ENCODE measurements at places on chromosomes 7 and 10. TPM values are rescaled to one million over a fixed set of nuclear protein-coding genes. Genes with fewer than 3 reads are reported as not detected.
A peak's percentile ranks its signal among the peaks of the same experiment; 100 is the strongest.

DNA sequence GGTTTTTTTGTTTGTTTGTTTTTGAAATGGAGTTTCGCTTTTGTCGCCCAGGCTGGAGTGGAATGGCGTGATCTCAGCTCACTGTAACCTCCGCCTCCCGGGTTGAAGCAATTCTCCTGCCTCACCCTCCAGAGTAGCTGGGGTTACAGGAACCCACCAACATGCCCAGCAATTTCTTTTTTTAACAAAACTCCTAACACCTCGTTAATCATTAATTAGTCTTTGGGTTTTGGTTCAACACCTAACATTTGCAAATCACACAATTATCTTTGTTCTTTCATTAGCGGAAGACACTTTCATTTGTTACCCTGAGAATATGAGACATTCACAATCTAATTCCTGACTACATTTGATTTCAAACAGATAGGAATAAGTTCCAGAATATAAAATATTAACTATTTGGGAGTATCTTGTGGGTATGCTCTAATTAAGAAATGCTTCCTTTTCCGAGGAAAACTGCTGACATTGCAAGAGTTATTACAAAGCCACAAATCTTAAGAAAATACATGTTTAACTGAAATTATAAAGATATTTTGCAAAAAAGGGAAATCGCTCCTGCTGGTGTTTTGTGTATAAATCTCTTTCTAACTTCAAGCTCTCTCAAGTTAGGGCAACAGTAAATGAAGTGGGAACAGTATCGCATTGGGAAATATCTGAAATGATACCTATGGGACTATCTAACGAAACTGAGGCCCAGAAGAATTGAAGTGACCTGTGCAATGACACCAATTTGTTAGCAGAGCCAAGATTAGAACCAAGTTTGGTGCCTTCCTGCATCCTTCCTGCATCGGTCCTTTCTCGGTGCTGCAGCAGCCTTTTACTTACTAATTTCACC lies 1.2 kb upstream of the LSM8 start:
- DNase-seq, result no peak

DNA sequence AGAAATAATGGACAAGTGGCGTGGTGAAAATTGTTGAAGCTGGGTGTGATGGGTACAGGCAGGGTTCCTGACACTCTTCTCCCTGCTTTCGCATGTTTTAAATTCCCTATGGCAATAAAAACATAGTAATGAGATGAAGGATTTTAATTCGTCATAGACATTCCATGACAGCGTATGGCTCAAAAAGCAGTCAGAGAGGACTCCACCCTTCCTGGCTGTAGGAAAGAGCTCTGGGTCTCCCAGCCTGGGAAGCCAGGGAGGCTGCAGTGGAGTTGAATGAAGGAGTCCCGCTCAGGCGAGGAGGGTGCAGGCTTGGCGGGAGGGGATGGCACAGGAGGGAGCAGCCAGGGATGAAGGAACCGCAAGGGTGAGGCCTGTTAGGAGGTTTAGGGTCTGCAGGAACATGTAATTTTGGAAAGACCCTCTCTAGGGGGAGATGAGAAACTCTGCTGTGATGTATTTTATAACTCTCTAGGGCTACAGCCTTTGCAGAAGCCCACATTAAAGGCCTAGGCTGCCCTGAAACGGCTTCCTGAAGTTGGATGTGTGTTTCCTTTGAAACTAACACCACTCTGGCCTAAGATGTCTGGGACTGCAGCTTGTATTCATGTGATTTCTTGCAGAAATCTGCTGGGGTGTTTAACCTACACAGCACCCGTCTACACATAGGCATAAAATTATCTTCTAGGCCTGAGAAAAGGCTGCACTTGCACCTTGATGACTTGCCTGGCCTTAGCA lies 7.6 kb upstream of the LARP4B start:
- no peak for DNase-seq

DNA sequence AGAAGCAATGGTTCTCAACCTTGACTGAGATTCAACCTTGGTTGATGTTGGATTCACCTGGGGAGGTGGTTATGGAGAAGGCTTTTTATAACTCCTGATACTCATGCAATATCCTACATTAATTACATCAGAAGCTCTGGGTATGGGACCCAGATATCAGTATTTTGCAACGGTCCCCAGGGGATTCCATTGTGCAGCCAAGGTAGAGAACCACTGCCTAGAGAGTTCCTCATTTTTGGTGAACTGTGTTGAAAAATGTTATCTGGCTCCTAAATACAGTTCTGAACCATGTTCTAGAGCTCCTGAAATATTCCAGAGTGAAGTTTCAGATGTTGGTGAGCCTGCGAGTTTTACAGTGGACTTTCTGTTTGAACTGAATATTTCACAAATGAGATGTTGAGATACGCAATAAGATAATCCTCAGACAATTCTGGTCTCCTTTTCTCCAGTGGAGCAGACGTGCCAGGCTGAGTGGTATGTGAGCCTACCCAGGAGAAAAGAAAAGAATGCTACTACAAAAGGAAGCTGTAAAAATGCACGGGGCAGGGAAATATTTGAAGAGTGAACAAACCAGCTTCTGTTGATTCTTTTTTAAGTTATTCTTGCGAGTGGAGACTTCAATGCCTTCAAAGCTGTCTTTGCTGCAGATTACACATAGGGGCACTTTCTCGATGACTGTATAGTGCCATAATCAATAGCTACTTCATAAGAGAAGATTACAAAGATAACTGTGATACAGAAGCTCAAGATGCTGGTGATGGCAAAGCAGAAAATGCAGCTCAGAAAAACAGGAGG lies 13.6 kb upstream of the C10orf120 start:
- DNase-seq, result no peak

DNA sequence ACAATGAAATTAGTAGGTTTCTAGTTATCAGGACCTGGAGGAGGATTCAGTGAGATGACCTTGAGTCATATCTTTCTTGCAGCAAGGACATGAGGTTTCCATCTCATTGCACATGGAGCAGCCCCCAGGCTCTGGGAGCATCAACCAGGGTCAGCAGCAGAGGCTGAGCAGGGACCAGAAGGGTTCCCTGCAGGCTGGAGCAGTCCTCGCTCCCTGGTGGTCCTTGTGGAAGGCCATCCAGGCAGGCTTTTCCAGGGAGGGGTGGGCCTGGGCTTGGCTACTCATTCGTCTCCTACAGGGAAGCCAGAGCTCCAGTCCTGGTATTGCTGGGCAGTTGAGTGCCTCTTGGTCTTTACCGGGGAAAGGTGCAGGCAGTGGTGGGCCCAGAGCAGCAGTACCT lies 587.5 kb downstream of the GLRX3 start:
- no peak for DNase-seq

GRCh38 chr7:105277341-105277740 lies 111.4 kb downstream of the SRPK2 start:
- peak; percentile 96 for DNase-seq

- no peak for DNase-seq
These were observed 7.8 kb upstream of the ZYX start for GRCh38 chr7:143373255-143373794.

DNA sequence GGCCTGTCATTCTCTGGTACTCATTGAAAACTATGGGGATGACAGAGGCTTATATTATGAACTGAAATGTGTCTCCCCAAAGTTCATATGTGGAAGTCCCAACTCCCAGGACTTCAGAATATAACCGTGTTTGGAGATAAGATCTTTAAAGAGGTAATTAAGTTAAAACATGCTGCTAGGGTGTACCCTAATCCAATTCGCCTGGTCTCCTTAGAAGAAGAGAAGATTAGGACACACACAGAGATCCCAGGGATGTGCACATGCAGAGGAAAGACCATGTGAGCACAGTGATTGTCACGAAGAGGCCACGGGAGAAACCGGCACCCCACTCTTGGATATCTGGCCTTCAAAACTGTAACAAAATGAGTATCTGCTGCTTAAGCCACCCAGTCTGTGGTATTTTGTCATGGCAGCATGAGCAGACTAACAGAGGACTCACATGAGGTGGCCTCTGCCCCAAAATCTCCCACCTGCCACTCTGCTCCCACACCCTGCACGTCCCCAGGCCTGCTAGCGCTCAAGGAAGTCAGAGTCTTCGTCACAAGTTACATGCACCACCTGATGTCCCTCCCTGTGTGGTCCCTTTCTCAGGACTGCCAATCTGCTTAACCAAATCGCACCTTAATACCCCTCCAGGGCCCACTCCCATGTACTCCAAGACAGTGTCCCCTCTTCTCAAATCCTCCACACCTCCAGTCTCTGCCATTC lies 26.8 kb downstream of the PLAC9 start:
- DNase-seq, result no peak

The NUB1 gene
- 30.0 TPM for total RNA-seq

The PTN gene
- total RNA-seq, result 0.26 TPM

The FKBP6 gene
- total RNA-seq, result not detected

The TNS3 gene
- 2.6 TPM for total RNA-seq

The ADAM8 gene
- 41.6 TPM for total RNA-seq

The TMEM273 gene
- not detected for total RNA-seq

The WNT16 gene
- not detected for total RNA-seq

The BRAT1 gene
- total RNA-seq, result 13.3 TPM

The POU6F2 gene
- total RNA-seq, result 0.13 TPM

The PRKG1 gene
- total RNA-seq, result 0.26 TPM
